Activated T-cell treated with anti-CD3 and anti-CD28 coated beads, Interleukin-2, amount 50 U/mL, for 4 hours (primary cell): ENCODE measurements at places on chromosomes 16 and 17. TPM values are rescaled to one million over a fixed set of nuclear protein-coding genes. Genes with fewer than 3 reads are reported as not detected.

- peak; percentile 96 for DNase-seq
These were observed at the start of gene WBP2 for GRCh38 chr17:75855310-75856061. WBP2 (minus strand) TSS chr17:75855335; CDS start chr17:75855297, 38 bp downstream.

DNA sequence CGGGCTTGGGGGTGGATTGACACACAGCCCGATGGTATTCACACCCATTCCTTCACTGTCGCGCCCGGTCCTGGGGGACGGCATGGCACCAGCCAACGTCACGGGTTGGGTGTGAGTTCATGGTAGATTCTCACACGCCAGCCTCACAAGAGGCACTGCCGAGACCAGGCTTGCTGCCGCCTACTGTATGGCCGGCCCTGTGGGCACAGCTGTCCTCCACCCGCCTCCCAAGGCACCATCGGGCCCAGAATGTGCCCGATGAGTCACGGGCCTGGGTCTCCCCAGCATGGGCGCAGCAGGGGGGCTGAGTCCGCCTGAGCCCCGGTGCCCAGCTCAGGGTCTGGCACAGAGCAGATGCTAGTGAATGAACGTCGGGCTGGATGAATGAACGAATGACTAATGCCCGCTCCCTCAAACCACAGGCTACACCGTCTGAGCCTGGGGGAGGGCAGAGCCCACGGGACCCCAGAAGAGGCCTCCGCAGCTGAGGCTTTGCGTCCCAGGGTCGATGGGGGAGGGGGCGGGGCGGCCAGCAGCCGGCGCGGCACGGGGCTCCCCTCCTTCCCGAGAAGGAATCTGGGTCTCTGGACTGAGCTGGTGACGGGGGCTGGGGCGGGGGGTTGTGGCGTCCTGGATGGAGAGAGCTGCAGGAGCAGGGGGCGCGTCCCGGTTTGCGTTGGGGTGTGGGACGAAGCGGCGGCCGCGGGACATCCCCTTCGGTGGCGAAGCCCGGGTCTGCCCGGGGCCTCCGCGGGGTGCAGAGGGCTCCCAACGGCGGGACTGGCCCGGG lies 829 bp downstream of the PITPNM3 start:
- no peak for DNase-seq

- no peak for DNase-seq
These were observed 75.2 kb downstream of the CPPED1 start for GRCh38 chr16:12728469-12728868.

Gene KRT20
- 0.21 TPM for total RNA-seq

DNA sequence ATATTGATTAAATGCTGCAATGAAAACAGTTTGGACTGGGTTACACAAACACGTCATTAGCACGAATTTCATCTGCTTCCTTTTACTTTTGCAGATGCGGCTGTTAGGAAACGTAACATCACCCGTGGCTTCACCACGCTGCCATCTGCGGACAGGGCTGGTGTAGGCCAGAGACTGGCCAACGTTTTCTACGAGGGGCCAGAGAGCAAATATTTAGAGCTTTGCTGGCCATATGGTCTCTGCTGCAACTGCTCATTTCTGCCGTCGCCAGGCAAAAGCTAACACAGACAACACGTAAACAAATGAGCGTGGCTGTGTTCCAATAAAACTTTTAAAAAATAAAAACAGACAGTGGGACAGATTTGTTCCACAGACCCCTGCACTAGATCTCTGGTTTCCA lies 96.6 kb downstream of the ENGASE start:
- DNase-seq: no peak

Gene GRAPL
- 2.0 TPM for total RNA-seq
